Activated CD8-positive, alpha-beta T cell treated with anti-CD3 and anti-CD28 coated beads for 36 hours (primary cell): ENCODE measurements at places on chromosomes 12 and 14. TPM values are rescaled to one million over a fixed set of nuclear protein-coding genes. Genes with fewer than 3 reads are reported as not detected.

- no peak for DNase-seq
Observed at GRCh38 chr14:97946240-97946639, 1149.1 kb downstream of the VRK1 start.

CYP27B1 gene
- 7.6 TPM for total RNA-seq

TAS2R7 gene
- not detected for total RNA-seq

PZP gene
- total RNA-seq: not detected

DNA sequence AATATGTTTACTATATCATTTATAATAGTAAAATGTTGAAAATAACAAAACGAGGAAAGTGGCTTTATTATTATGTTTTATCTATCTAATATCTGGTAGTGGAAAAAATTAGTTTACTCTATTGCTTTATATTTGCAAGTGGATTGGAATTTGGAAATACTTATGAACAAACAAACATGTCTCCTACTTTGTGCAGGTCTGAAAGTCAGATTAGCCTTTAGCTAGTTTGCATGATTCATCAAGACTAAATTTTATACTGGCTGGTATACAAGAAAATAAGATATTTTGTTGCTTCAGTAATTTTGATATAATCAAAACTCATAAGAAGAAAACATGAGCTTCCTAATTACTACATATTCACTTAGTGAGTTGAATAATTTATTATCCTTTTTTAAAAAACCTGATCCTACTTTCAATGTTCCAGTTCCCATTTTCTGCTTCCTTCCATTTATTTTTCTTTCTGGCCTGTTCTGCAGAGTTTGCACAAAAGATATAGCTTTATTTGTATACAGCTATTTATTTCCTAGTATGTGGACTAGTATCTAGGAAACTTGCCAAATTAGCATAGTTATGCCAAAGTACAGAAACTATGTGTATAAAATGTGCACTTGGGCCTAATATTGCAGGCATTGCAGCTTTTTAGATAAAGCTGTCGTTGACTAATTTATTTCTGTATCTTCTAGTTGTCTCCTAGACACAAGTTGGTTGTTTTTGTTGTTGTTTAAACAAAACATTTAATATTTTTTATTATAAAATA is 122.0 kb downstream of the AKAP6 start:
- DNase-seq: no peak

DNA sequence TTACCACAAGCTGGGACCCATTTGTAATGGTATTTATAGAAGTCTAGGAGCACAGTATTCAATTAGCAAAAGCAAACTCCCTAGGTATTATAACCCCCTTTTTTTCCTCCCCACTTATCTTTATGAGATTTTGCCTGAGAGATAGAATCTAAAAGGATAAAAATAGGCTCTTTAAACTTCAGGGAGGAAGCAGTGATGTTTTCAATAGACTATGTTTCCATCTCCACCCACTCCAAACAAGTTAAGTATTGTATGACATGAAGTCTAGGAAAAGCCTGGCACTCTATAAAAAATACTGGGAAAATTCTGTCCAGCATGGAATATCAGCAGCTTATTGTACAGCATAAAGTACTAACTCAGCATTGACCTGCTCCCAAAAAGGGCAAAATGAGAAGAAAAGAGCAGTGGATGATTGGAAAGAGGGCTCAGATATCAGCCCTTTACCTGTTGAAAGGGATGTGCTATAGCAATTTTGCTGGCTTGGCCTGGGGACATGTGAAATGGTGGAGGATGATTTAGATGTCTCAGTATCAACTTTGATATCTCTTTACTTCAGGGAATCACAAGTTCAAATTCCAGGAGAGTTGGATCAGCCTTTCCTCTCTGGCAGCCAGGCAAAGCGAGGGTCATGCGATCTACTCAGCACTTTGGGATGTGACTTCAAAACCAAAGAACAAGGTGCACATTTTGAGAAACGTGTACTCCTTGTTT is 72.4 kb downstream of the IGF1 start:
- no peak for DNase-seq

GRCh38 chr14:99522025-99522401 is 40.8 kb downstream of the CCNK start:
- no peak for DNase-seq

GRCh38 chr12:34391771-34392581 is 369.7 kb downstream of the ALG10 start:
- DNase-seq: no peak

GRCh38 chr12:120041386-120042231 is 52.6 kb downstream of the BICDL1 start:
- DNase-seq: peak; percentile 48

OR6C2 gene
- total RNA-seq: not detected

GRCh38 chr14:76985540-76986230 is 42.8 kb downstream of the IRF2BPL start:
- no peak for DNase-seq

DNA sequence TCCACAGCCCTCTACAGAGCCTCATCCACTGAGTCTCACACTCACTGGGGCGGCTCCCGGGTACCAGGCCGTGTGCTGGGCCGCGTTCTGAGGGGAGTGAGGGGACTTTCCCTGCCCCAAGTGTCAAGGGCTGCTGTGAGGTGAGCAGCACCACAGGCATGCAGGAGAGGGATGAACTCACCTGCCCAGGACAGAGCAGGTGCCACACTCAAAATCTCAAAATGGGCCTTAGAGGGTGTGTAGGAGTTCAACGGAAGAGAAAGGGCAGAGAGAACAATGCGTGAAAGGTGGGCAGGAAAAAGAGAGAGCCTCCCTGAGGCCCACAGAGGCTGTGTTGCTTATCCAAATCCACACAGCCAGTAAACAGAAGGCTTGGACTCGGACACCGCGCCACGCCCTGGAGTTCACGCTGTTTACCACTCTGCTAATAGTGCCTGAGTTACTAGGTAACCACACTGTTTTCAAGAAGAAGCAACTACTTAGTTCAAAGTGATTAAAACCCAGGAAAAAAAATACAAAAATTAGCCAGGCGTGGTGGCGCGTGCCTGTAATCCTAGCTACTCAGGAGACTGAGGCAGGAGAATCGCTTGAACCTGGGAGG is 32.7 kb downstream of the TSPAN11 start:
- no peak for DNase-seq

DNA sequence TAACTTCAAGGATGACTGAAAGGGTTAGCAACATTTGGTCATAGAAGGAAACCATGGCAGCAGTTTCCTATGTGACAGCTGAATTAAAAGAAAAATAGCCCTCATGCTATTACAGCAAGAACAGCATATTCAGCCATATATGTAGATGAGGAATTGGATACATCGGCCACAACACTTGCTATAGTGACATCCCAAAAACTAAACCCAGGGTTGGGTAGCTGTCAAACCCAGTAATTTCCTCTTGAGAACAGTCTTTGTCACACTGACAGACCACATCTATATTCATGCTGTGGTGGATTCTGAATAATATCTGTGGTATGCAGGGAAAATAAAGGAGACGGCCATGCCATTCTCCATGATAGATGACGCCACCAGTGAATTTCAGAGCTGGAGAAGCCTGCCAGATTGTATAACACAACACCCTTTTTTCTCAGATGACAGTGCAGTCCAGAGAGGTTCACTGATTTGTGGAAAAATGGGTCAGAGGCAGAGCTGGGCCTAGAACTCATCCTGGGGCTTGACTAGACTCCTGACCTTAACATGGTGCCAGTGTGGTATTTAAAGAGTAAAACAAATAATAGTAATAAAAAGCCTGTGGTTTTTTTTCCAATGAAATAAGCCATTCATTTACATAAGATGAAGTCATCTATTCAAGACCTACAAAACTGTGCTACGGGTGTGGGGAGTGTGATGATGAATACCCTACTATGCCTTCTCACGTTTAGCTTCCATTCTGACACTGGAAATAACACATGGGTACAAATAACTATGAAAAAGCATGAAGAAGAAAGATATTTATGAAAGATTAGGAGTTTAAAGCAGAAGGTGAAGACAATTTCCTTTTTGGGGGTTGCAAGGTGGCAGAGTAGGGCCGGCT is 32.3 kb downstream of the EFCAB11 start:
- DNase-seq: no peak

FIGNL2 gene
- total RNA-seq: 0.40 TPM

- no peak for DNase-seq
Observed at GRCh38 chr14:54686219-54686870, 119.4 kb downstream of the SAMD4A start.

DNA sequence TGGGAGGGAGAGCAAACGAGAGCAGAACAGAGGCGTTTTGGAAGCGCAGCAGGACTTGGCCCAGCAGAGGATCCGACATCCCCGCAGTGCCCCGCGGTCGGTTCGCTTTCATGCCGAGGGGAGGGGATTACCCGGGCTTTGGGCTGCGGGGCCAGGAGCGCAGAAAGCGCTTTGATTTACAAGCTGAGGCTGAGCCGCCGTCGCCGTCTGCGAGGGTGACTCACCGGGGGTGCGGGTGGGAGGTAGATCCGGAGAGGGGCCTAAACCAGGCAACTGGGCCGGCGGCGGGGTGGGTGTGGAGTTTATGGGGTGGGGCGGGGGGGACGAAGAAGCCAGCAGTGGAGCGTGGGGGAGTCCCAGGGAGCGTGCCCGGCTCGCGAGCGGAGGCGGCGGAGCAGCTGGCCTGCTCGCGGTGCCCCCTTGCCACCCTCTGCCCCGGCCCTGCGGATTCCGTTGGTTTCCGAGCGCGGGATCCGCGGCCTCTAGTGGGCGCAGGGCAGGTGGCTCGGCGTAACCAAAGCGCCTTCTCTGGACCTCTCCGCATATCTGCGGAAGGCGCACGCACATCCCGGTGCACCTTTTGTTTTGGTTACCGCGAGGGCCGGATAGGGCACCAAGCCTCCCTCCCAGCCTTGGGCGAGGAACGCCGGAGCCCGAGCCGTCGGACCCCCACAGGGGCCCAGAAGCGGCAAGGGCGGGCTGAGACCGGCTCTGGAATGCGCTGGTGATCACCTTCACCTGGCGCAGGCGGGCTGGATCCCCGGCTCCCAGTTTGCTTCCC is 2.6 kb downstream of the SIX4 start:
- peak; percentile 79 for DNase-seq

GRCh38 chr12:116222358-116222757 is 55.1 kb downstream of the MED13L start:
- peak; percentile 78 for DNase-seq

GRCh38 chr12:68453876-68454275 is 121.7 kb upstream of the MDM1 start:
- no peak for DNase-seq

DNA sequence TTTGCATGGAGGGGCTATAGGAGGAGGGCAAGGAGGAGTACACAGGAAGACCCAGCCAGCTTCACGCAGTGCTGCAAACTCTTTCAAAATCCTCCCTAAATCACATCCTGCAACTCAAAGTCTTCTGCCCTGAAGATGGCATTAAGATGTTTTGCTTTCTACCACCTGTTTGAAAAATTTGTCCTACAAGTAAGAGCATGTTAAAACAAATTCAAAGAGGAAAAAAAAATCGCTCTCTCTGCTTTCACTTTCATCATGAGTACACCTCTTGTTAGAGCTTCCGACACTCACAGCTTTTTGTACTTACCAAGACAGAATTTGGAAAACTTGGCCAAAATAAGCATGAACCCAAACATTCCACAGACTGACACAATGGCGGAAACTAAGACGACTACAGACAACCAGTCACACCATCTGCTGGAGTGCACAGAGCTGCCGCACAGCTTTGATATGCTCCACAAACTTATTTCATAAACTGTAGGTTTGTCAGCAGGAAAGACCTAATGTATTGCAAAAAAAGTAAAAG is 21.3 kb downstream of the GCH1 start:
- DNase-seq: peak; percentile 45

RNASE3 gene
- not detected for total RNA-seq

RBP5 gene
- not detected for total RNA-seq

GRCh38 chr12:125330645-125331341 is 265.6 kb downstream of the AACS start:
- DNase-seq: peak; percentile 65

TMEM260 gene
- total RNA-seq: 11.1 TPM

GRCh38 chr12:28905220-28905955 is 243.7 kb upstream of the FAR2 start:
- no peak for DNase-seq

DNA sequence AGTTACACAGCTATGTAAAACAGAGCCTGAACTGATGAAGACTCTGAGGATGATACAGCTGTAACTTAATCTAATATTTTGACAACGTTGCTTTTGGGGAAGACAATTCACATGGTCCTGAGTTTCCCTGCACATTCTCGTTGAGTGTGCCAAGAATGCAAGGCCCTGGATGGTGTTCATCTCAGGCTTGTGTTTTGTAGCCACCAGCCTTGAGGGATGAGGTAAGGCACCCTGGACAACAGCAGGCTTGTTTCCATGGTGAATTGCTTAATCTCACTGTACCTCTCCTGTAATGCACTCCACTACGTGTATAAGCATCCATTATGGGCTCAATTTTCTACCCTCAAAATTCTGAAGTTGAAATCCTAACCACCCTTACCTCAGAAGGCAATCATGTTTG is 2.1 kb downstream of the CATSPERB start:
- DNase-seq: no peak

NOP9 gene
- 33.5 TPM for total RNA-seq

DNA sequence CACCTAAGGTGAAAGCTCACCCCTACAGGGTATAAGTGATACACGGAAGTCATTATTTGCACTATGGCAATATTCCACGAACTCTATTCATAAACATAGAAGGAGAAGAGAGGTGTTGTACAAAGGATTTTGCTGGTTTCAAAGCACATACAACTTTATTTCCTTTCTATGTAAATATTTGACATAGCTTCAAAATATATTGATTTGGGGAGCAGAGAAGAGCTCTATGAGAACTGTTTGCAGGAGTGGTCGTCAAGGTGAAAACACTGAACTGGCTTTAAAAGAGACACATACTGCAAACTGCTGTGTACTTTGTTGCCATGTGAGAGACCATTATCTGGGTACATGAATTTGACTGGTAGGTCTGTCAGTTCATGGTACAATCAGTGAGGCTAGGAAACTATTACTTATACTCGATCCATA is 16.7 kb downstream of the CNIH1 start:
- DNase-seq: no peak

GRCh38 chr12:54277823-54278276 is 2.1 kb downstream of the CBX5 start:
- DNase-seq: no peak

DNA sequence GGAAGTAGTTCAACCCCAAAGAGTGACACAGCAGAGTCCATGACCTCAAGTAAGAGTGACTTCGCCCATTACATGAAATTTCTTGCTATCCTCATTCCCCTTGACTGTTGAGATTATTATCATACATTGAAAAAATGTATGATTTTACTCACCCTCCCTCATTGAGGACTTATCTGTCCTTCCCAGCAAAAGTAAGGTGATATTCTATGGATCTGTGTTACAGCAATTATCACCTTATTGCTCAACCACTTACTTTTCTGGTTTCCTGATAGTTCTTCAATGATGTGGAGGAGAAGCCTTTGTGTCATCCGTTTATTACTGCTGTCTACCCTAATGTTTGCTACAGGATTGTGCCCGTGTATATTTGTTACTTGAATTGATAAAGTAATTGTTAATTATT is 306.2 kb downstream of the TRHDE start:
- DNase-seq: no peak
